NCI-H460 (cell line): ENCODE measurements at places on chromosomes 4 and X. TPM values are rescaled to one million over a fixed set of nuclear protein-coding genes. Genes with fewer than 3 reads are reported as not detected.

GRCh38 chr4:41413670-41414411 is 124.1 kb upstream of the LIMCH1 start:
- DNase-seq = no peak

- no peak for DNase-seq
Measured at GRCh38 chr4:165379678-165380064, 863 bp downstream of the CPE start.

DNA sequence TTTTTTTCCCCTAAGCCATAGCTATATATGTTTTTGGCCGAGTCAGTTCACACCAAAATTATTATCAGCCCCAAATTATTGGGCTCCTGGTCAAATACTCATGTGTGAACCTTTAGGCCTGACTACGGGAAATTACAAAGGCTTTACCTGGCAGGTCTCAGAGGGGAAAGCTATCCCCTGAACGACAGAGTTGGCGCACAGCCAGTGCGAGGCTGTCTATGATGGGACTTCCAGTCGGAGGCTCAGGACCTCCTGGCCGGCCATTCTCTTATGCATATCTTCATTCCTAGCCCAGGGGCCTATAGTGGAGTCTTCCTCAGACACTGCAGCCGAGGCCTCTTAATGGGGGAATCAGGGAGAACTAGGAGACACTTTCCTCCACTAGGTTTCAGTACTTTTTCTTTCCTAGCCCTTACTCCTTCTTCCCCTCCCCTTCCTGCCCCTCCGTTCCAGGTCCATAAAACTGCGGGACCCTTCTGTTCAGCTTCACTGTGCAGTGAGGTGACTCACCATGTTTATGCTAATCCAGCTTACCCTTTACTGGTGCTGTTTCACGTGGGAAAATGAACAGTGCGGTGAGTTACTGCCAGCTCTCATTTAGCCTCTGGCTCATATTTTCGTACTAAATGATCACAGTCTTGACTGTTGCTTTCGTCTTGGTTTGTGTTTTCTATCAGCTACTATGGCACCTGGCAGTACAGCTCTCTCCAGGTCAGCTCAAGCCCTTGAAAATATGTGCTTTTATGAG is 533.9 kb downstream of the FSTL5 start:
- peak; percentile 1 for DNase-seq

- no peak for DNase-seq
Measured at GRCh38 chrX:115941388-115941787, 229.2 kb upstream of the AGTR2 start.

GRCh38 chr4:76634220-76634619 is 199.2 kb downstream of the SHROOM3 start:
- no peak for DNase-seq

FAM13A gene
- total RNA-seq = 18.8 and 22.2 TPM in 2 replicates
